ENCODE measurements at places on chromosomes 1 and 21.

DNA sequence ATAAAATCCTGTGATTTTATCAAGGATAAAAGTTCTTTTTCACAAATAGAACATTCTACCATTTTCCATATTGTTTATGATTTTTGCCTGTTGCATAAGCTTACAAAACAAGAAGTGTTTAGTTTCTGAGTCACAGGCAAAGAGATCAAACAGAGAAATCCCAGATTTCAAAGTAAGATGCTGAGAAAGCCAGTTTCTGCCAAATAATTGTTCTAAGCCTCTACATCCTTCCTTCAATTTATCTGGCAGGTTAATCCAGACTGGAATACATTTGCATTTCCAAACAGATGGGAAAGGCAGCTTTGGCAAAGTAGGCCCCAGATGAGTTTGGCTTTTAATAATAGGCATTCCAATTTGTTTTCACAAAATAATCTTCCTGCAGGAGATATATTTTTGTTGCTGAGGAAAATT lies 2.5 kb downstream of the SLC1A7 start:
- DNase-seq = no peak

DNA sequence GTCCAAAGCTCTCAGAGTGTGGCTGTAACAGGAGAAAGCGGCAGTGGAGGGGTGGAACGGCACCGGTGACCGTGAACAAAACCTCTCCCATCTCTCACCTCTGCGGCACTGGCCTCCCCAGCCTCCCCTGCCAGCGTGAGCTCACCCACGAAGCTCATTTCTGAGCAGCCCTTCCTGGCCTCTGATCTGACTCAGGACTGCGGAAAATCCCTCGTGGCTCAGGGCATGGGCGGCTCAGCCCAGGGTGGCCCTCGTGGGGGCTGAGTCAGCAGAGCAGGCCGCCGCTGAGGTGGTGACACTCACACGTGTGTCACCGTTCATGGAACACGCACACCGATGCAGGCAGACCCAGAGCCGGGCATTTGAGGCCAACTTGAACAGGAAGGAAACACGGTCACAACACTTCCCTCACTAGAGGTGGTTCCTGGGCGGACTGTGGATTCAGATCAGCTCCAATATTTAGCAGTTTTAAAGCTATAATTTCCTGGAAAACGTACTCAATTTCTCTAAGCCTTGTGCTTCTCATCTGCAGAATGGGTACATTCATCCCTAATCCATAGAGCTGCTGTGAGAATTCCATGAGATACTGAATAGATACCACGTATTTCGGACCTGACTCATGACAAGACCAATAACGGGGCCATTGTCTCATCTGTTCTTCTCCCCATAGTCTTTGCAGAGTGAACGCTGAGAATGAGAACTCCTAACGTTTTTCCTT lies 115.0 kb upstream of the TMPRSS2 start:
- DNase-seq = no peak

- no peak for DNase-seq
These were observed 26.1 kb downstream of the SPRTN start for GRCh38 chr1:231364192-231364591.

DNA sequence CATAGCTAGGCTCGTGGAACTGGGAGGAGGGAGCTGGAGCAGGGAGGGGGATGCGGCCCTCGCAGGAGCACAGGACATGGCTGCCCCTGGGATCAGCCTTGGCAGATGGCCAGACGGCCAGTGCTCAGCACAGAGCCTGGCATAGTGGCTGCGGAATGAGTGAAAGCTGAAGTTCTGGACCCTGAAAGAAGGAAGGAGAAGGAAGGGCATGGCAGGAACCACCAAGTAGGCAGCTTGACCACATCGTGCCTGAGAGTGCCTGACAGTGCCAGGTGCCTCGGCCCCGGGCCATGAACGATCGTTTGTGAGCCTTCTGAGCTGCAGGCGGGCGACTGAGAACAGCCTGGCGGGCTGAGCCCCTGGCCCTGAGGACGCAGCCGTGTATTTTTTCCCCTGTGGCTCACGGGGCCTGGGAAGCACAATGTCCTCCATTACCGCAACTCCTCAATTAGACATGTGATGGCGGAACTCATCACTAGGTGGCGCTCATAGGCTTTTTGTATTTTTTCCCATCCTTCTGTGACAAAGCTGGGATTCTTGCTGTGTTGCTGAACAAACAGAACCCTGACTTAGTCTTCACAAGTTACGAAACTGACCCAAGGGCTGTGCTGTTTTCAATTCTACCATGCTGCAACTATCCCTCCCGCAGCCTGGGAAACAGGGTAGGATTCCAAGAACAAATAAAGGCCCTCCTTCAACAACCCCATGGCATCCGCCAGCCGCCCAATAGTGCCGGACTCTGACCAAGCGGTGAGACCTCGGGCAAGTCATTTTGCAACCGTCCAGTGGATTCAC lies 29.9 kb upstream of the TMEM61 start:
- peak; percentile 58 for DNase-seq

GRCh38 chr1:30777060-30777903 lies 19.7 kb upstream of the LAPTM5 start:
- no peak for DNase-seq

DNA sequence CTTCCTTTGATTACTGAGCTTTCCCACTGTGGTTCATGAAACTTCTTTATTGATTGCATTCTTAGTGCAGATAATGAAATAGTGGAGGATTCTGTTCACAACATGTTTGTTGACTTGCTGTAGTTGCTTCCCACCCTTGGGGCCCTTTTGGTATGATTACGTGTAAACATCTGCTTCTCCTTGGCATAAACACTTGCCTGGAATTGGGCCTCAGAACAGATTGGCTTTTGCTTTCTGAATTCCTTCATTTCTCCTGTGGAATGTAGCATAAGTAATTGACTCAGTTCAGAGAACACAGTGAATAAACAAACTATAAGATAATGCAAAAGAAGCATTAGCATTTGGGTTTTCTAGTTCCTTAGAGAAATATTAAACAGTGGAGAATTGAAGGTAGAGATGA lies 59.5 kb upstream of the LAMC2 start:
- no peak for DNase-seq

- no peak for DNase-seq
These were observed 53.2 kb downstream of the SAMSN1 start for GRCh38 chr21:14492931-14493330.

GRCh38 chr21:45465105-45465504 lies 60.1 kb downstream of the COL18A1 start:
- no peak for DNase-seq

GRCh38 chr1:152986578-152986977 lies 2.7 kb downstream of the SPRR1A start:
- DNase-seq = no peak

- DNase-seq = no peak
These were observed 2.5 kb downstream of the FCRL4 start for GRCh38 chr1:157595356-157595755.

GRCh38 chr1:240947438-240948224 lies 335.7 kb upstream of the GREM2 start:
- no peak for DNase-seq

DNA sequence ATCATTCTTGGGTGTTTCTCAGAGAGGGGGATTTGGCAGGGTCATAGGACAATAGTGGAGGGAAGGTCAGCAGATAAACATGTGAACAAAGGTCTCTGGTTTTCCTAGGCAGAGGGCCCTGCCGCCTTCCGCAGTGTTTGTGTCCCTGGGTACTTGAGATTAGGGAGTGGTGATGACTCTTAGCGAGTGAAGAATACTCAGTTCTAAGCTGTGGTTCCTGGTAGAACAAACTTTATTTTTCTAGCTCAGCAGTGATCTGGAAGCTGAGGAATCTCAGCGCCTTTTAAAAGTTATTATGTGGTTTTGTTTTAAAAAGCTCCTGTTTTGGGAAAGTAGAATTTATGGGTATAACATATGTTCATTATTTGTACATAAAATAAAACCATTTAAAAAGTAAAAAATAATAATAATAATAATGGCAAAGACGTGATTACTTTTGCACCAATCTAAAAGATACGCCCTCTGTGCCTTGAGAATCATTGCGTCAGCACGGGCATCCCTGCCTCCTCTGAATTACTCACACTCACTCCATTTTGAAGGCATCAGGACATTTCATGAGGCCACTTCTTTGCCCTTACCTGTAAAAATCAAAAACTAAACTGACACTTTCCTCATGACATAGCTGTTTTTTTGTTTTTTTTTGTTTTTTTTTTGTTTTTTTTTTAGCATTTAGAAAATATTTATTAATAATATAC lies 29.7 kb upstream of the TNFRSF1B start:
- DNase-seq = no peak

GRCh38 chr1:197985351-197985750 lies 68.2 kb downstream of the LHX9 start:
- DNase-seq = no peak

GRCh38 chr1:230917284-230918135 lies 49.2 kb upstream of the C1orf198 start:
- DNase-seq = peak; percentile 63

DNA sequence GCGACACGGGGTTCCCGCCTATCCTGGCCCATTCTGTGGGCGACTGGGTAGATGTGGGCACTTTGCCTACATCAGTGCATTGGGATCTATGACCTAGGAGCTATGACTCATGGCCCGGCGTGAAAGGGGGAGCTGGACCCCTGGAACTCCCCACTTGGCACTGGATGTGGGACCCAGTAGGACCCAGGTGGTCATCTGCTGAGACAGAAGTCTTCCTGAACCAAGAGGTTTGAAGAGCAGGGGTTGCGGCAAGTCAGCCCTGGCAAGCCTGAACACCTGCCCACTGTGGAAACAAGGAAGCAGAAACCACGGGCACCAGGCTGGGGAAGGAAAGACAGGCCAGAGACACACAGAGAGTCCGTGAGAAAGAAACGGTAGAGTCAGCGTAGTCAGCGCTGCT lies 656.7 kb downstream of the AJAP1 start:
- no peak for DNase-seq

- DNase-seq = no peak
These were observed 164.4 kb downstream of the DYRK1A start for GRCh38 chr21:37530901-37531351.

DNA sequence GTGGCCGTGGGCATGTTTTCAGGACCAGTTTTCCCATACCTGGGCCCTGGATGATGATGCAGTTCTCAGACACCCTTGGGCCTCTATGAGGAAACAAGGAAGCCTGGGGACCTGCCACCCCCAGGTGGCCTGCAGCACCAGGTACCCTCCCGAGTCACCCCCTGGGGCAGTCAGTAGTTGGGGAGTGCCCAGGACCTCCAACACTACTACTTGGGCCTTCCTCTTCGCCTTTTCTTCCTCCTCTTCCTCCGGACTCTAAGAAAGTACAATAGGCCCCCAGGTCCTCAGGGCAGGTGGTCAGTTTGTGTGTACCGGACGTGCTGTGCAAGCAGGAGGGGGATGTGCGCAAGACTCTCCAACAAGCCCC lies 11.9 kb upstream of the SRARP start:
- DNase-seq = no peak

- DNase-seq = no peak
These were observed 116.9 kb downstream of the CAMTA1 start for GRCh38 chr1:6902153-6902552.

- DNase-seq = no peak
These were observed 14.6 kb upstream of the SLC6A17 start for GRCh38 chr1:110135666-110136065.

DNA sequence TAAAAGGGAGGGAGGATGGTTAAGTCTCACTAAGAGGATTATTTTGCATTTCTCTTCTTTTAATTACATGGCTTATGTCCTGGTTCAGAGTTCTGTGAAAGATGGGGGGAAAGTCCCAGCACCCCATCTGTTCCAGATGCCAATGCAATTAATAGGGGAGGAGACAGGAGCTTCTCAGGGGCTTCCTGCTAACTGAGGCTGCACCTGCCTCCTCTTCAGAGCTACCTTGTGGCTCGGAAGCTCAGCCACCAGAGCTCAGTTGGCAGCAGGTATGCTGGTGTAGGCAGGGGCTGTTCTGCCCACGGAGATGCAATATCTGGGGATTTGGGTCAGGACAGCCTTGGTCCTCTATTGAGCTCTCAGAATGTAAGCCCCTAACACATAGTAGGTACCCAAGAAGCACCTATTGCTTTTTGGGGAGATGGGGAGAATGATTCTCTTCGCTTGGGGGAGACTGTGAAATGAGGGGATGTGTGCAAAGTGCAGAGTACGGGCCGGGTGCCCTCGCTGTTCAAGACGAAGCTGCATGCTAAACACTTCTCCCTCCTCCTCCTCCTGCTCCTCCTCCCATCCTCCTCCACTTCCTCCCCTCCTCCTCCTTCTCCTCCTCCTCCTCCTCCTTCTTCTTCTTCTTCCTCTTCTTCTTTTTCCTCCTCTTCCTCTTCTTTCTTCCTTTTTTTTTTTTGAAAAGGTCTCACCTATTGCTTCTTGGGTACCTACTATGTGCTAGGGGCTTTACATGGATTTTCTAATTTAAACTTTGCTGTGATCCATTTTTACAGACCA lies 279.0 kb downstream of the PTPRU start:
- no peak for DNase-seq

- DNase-seq = no peak
These were observed 43.9 kb downstream of the TGFBR3 start for GRCh38 chr1:91842056-91842455.

DNA sequence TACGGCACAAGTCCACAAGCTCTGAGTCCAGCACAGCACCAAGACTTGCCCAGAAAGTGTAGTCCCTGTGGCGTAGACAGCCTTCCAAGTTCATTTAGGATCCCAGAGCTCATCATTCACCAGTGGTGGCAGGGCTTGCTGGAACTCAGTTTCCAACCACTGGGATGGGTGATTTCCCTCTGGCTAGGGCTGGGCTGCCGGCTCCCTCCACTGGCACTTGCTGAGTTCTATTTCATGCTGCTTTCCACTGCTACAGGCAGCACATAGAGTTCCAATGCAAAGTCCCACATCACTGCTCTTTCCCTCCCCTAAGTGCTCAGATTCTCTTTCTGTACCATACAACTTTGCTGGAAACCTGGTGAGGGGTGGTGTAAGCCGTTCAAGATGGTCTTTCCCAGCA lies 510.3 kb upstream of the TMPRSS15 start:
- no peak for DNase-seq

Data from progenitor cell of endocrine pancreas (in vitro differentiated cells).